Neural crest cell (in vitro differentiated cells): ENCODE measurements at places on chromosomes 12 and 14. TPM values are rescaled to one million over a fixed set of nuclear protein-coding genes. Genes with fewer than 3 reads are reported as not detected.

Gene PRH1
- total RNA-seq: 17.4 and 21.1 TPM in 2 replicates

Gene SMIM41
- total RNA-seq: not detected in 2 replicates

Gene TMEM117
- 7.3 and 7.6 TPM in 2 replicates for total RNA-seq

Gene GPR137C
- total RNA-seq: 3.9 and 4.2 TPM in 2 replicates

GRCh38 chr12:84822525-84822924 lies 90.1 kb downstream of the SLC6A15 start:
- no peak for DNase-seq

- DNase-seq: no peak
These were observed 201.1 kb upstream of the LRIG3 start for GRCh38 chr12:59121451-59121850.

DNA sequence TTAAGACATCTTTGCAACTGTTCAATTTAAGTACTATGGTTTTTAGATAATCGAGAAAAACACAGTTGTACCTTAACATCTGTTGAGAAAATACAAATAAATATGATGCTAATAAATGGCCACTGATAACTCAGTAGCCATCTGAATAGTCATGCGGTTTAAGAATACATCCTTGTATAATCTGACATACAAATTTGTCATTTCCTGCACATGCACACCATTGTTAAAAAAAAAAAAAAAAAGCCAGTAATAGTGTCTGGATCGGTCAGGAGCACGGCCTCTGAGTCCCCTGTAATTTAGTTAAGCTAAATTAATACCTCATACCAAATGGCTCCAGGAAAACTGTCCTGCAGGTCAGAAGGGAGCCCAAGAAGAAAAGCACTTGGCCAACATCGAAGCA lies 16.8 kb downstream of the RFC5 start:
- DNase-seq: no peak

DNA sequence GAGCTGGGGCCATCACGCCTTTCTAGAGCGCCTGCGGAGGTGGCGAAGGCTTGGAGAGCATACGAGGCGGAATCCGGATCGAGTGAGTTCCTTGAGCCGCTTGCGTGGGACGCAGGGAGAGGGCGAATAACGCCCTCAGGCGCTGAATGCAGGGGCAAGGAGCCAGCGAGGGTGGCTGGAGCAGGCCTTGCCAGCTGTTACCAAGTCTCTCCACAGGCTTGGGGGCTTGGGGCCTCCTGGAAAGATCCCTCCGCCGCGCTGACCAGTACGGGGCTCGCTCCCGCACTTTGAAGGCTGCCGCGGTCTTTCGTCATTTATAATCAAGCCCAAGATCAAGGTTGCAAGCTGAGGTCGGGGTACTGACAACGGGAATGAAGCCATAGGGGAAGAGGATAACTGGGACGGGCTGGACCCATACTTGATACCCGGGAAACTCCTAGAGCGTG lies 1.2 kb downstream of the FLRT2 start:
- peak; percentile 44 for DNase-seq

- DNase-seq: peak; percentile 81
These were observed 588 bp upstream of the GRIN2B start for GRCh38 chr12:13981990-13982389.

DNA sequence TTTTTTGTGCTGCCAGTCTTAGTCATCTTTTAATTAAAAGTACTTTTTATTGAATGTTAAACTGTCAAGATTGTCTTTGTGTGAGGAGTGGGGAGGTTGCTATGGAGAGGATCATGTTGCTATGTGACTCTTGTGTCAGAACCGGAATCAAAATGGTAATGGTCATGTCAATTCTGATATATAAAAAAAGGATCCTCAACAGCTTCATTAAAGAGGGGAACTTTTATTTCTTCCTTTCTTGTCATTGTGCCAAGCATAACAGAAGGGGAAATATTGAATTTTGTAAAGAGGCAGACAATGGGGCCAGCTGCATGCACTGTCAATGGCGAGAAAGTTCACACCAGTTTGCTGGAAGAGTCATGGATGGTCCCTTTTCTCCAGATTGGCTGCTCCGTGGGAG lies 564.8 kb downstream of the VRK1 start:
- no peak for DNase-seq

- DNase-seq: no peak
These were observed 31.2 kb upstream of the KCNH5 start for GRCh38 chr14:63076488-63076887.

DNA sequence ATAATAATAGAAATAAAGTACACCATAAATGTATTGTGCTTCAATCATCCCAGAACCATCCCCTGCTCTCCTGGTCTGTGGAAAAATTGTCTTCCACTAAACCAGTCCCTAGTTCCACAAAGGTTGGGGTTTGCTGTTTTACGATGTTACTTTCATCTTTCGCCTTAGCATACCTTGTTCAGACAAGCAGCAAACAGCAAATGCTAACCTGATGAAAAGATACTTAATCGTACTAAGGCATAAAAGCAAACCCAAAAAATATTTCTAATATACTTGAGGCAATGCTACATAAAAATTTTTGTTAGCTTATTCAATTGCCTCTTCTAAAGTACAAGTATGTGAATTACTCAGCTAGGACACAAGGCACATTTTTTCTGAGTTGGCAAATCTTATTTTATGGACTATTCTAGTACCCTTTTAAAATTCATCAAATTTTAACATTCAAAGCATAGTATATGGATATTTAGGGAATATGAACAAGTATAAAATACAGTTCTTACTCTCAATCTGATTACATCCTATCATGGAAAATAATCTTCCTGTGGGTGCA lies 97.1 kb upstream of the PLEKHG7 start:
- no peak for DNase-seq

DNA sequence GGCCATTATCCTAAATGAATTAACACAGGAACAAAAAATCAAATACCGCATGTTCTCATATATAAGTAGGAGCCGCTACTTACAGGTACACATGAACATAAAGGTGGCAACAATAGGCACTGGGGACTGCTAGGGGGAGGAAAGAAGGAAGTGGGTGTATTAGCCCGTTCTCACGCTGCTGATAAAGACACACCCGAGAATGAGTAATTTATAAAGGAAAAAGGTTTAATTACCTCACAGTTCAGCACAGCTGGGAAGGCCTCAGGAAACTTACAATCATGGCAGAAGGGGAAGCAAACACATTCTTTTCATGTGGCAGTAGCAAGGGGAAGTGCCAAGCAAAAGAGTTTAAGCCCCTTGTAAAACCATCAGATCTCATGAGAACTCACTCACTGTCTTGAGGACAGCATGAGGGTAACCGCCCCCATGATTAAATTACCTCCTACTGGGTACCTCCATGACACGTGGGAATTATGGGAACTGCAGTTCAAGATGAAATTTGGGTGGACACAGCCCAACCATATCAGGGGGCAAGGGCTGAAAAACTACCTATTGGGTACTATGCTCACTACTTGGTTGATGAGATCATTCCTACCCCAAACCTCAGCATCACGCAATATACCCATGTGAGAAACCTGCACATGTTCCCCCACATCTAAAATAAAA lies 16.4 kb upstream of the MIA2 start:
- DNase-seq: no peak

DNA sequence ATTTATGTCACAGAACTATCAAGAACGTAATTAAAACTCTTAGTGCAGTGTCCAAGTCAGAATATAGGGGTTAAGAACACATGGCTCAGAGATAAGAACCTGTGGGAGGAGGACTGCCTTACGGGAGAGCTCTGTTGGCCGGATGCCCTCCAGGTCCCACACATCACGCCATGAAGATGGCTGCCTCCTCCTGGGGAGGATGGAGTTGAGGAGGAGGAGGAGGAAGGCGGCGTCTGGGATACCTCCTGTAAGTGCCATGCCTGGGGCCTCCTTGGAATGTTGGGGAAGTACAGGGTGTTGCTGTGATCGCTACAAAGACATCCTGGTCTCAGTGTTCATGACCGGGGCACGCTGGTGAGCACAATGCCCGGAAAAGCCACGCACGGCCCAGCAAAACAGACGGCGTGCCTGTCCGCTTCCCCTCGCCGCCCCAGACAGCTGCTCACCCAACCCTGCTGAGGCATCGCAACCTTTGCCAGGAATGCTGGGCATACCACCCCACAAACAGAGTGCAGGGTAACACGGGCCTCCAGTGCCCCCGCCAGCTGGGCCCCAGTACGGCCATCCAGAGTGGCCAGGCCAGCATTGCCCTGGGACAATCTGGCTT lies 28.7 kb upstream of the CD9 start:
- DNase-seq: no peak
